Activated CD4-positive, alpha-beta T cell treated with anti-CD3 and anti-CD28 coated beads for 24 hours (primary cell): ENCODE measurements at places on chromosomes 2 and 18.

DNA sequence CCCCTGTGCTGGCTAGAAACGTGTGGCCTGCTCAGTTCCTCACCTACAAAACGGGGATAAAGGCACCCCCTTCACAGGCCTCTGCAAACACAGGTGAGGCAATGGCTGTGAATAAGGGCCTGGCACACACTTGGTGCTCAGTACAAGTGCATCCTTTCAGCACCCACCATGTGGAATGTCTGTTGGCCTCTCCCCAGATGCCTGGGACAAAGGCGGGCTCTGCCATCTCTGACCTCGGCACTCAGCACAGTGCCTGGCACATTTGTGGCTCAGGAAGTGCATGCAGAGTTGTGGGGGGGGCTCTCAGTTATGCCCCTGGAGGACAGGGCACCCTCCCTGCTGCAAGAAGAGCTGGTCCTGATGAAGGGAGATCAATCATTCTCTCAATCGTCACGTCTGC lies 224.6 kb upstream of the RAB6C start:
- no peak for DNase-seq

DNA sequence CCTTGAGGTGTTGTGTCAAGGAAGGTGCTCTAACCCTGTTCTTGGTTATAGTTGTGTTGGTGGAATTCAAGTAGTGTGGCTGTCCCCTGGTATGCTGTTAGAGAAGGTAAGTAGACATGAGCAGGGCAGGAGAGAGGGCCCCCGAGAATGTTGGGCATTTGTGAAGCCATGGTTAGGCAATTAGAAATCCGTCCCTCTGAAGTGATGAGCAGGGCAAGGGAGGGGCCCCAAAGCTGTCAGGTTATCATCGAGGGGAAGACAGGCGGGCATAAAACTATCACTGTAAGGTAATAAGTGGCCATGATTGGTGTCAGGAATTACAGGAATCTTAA lies 5.2 kb downstream of the XRCC5 start:
- DNase-seq, result no peak

- DNase-seq, result no peak
Observed at GRCh38 chr2:132804051-132804450, 134.0 kb upstream of the LYPD1 start.

GRCh38 chr2:60246583-60246982 lies 306.9 kb downstream of the BCL11A start:
- DNase-seq, result no peak

GRCh38 chr2:207038299-207038698 lies 99.0 kb downstream of the CPO start:
- DNase-seq, result no peak

DNA sequence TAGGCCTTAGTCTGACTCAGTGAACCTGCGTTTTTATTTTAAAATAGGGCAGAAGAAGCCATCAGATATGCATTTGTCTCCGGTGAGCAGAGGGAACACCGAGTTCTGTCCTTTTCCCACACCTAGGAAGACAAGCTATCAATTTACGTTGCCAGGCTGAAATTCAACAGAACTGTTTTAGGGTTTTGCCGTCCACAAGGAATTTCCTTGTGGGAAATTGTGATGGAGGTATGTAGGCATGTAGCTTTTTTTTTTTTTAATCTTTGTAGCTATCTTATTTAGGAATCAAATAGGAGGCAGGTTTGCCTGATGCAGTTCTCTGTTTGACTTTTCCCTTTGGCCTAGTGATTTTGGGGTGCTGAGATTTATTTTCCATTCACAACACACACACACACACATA lies 62.0 kb upstream of the ASAP2 start:
- no peak for DNase-seq

GRCh38 chr2:99821572-99821971 lies 320.8 kb downstream of the AFF3 start:
- no peak for DNase-seq

DNA sequence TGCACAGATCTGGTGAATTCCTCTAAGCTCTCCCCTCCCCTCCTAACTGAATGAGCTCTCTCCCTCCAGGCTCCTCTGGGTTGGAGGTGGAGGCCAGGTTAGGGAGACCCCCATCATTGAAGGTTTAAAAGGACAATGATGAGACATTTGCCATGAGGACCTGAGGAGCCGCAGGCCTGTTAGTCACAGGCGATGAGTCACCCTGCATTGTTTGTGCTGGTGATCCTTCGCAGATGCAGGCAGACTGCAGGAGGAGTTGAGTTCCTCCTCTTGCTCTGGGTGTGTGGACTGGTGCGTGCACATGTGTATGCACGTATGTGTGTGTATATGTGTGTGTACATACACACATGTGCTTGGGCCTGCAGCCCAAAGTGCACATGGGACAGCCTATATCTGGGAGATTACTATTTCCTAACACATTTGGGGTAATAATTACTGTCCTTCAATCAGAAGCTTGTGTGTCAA lies 42.0 kb downstream of the MCFD2 start:
- DNase-seq, result peak; percentile 16

DNA sequence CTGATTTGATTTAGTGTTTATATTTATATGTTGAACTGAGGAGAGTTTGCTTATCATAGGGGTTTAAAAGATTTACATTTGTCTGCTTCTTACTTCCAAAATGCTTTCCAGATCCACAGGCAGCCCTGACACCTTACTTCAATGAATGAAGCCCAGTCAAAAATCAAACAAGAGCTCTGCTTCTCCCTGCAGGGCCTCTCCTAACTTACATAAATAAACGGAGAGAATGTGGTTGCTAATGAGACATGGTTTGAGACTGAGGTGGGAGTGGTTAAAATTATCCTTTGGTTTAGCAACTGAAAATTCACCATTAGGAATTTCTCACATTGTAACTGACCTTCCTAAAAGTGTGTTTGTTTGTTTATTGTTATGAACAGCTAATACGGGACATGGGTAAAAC lies 612.3 kb upstream of the FANCL start:
- no peak for DNase-seq

DNA sequence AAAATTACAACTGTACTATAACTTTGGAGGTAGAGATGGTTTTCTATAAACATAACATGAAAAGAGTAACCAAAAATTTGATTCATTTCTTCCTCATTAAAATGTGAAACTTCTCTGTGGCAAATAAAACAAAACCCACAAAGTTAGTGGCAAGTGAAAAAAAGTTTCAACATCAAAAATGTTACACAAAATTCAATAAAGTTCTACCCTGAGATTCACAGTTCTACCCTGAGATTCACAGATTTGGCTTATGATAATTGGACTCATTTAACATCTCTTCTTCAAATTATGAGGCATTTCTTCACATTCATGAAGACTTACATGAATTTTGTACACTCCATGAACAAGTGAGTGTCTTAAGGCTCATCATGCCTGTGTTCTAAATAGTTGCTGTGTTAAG lies 51.0 kb downstream of the AAK1 start:
- DNase-seq, result no peak

- no peak for DNase-seq
Observed at GRCh38 chr2:26459991-26460612, 17.8 kb downstream of the OTOF start.

- DNase-seq, result no peak
Observed at GRCh38 chr18:4144201-4144600, 310.9 kb downstream of the DLGAP1 start.

GRCh38 chr2:74011246-74011645 lies 26.5 kb downstream of the TET3 start:
- no peak for DNase-seq

DNA sequence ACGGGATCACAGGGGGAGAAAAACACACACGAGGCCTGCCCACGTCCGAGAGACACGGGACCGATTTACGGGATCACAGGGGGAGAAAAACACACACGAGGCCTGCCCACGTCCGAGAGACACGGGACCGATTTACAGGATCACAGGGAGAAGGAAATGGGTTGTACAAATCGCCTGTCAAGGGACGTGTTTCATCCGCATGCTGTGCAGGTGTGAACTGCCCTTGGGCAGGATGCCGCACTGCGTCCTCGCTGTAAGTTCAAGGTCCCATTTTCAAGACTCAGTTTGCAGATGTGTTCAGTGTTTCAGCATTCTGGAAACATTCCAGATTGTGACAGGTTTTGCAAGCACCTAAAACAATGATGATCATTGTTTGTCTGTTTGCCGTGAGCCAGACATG lies 2.3 kb upstream of the KCNG2 start:
- DNase-seq, result no peak

GRCh38 chr2:157395811-157396210 lies 48.1 kb downstream of the CYTIP start:
- DNase-seq, result no peak

DNA sequence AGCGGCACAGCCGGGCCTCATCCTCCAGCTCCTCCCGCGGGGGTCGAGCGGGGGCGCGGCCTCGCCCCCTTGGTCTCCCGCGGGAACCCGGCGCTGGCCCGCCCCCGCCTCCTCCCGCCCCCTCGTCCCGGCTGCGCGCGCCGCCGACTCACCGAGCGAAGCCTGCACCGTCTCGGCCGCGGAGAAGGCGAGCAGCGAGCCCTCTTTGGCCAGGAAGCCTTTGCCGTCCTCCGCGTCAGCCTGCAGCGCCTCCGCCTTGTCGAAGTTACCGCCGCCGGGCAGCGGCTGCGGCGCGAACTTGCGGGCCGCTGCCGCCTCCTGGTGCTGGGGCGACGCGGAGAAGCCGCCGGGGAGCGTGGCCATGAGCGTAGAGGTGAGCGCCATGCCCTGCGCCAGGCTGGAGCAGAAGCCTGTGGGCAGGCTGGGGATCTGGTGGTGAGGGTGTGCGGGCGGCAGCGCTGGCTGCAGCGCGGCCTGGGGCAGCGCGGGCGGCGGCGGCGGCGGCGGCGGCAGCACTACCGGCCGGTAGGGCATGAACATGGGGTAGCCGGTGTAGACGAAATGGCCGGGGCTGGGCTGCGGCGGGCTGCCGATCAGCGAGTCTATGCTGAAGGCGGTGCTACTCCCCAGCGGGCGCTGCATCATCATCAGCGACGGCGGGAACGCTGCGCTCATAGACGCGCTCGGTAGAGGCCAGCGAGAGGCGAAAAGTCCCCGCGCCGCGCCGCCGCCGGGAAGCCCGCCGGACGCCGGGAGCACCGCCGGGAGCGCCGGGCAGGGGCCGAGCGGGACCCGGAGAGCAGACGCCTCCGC lies 683 bp downstream of the GBX2 start:
- DNase-seq, result no peak

- DNase-seq, result no peak
Observed at GRCh38 chr2:5975401-5975800, 283.2 kb downstream of the SOX11 start.
